ENCODE measurements at places on chromosomes 1 and 21.

GRCh38 chr1:185741551-185741950 is 7.4 kb downstream of the HMCN1 start:
- DNase-seq, result no peak

GRCh38 chr1:183155939-183156338 is 30.1 kb upstream of the LAMC2 start:
- DNase-seq, result no peak

GRCh38 chr1:116971965-116972673 is 29.4 kb upstream of the CD101 start:
- DNase-seq, result no peak

- peak; percentile 45 for DNase-seq
These were observed 12.3 kb downstream of the RAB4A start for GRCh38 chr1:229283183-229283611.
